Hindlimb muscle (tissue), 1 donor: ENCODE measurements at places on chromosomes 12 and 14.

DNA sequence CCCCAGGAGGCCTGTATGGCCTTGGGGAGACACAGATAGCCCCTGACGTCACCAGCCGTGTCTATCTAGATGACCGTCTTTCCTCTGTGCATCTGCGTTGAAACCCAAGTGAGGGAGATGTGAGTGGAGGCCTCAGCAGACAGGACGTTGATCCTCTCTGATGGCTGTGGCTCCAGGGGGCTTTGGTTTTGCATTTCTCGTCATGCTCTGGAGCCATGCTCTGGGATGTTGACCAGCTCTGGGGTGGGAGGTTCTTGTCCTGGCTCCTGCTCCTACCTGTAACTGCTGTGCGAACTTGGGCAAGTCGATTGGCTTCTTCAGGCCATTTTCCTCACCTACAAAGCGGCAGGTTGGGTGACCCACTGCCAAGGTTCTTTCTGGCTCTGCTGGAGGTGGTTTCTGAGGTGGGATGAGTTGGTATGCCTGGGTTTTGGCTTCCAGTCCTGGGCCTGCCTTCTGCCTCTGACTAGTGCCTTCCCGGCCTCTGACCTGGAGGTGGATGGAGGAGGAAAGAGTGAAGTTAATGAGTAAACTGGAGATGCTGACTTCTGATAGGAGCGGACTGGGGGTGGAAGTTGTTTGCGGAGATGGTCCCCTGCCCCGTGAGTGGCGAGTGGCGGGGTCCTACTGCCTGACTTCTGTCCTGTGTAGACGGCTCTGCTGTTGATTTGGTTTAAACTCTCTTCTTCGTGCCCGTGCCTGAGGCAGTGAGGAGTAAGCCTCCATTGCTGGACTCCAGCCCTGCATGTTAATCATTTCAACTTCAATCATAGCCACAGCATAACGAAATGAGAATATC, 8.4 kb downstream of the TSPAN9 start:
- DNase-seq = no peak

DNA sequence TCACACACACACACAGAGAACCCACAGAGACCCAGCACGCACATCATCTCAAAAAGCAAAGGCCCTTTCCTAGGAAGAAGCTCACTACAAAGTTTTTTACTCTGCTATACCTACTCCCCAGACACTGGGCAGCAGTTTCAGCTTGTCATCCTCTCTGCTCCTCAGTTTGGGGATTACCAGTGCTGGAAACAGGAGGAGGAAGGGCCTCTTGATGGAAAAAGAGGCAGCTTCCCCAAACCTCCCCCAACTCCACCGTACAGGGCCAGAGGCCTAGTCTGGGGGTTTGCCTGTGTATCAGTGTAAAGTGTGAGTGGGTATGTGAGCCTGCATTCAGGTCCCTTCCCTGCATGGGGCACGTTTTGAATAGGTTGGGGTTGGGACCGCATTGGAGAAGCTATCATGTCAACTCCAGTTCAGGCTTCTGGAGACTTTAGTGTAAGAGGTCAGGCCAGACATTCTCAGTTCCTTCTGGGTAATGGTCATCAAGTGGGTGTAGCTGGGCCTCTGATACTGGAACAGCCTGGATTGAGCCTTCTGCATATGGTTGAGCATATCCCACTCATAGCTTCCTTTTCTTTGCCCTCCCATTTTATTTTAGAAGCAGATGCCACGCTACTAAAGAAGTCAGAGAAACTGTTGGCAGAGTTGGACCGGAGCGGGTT, 1.2 kb downstream of the REM2 start:
- no peak for DNase-seq

DNA sequence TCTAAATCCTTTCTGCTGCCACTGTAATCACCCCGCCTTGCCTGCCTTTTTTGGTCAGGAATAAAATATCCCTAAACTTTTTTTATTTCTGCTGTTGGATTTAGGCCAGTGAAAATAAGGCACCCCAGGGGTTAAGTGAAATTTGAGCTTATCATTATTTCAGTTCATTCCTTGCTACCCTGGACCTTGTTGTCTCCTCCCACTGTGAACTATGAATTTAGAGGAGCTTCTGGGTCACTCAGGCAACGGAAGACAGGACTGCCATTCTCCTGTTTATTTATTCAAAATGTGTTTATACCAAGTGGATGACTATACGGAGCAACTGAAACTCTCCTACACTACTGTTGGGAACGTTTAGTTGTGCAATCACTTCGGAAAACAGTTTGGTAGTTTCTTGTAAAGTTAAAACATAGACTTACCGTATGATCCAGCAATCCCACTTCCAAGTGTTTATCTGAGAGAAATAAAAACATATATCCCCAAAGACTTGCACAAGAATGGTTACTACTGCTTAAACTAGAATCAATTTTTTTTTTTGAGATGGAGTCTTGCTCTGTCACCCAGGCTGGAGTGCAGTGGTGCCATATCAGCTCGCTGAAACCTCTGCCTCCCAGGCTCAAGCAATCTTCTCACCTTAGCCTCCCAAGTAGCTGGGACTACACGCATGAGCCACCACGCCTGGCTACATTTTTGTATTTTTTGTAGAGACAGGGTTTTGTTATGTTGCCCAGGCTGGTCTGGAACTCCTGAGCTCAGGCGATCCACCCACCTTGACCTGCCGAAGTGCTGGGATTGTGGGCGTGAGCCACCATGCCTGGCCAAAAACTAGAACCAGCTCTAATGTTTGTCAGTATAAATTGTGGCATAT, 2.3 kb upstream of the TRAFD1 start:
- DNase-seq = no peak

- DNase-seq = no peak
Measured at GRCh38 chr14:89405712-89406111, 11.3 kb downstream of the FOXN3 start.
